Activated naive CD4-positive, alpha-beta T cell treated with Interleukin-2 at 50 U/mL for 16 hours (primary cell): ENCODE measurements at places on chromosomes 11 and 22.

GRCh38 chr11:64538501-64538951, 52.5 kb upstream of the SLC22A12 start:
- no peak for DNase-seq

GRCh38 chr11:115591380-115591779, 87.2 kb upstream of the CADM1 start:
- DNase-seq, result no peak

DNA sequence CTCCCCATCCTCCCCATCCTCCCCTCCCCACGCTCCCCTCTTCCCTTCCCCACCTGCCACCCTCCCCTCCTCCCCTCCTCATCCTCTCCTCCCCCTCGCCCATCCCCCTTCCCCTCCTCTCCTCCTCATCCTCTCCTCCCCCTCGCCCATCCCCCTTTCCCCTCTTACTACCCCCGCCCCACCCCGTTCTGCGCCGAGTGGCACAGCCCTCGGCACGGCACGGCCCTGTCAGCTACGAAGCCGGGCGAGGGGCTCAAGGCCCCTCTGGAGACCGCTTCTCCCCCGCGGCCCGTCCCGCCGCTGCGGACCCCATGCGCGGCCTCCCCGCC, 449.9 kb downstream of the OPCML start:
- DNase-seq, result no peak

DNA sequence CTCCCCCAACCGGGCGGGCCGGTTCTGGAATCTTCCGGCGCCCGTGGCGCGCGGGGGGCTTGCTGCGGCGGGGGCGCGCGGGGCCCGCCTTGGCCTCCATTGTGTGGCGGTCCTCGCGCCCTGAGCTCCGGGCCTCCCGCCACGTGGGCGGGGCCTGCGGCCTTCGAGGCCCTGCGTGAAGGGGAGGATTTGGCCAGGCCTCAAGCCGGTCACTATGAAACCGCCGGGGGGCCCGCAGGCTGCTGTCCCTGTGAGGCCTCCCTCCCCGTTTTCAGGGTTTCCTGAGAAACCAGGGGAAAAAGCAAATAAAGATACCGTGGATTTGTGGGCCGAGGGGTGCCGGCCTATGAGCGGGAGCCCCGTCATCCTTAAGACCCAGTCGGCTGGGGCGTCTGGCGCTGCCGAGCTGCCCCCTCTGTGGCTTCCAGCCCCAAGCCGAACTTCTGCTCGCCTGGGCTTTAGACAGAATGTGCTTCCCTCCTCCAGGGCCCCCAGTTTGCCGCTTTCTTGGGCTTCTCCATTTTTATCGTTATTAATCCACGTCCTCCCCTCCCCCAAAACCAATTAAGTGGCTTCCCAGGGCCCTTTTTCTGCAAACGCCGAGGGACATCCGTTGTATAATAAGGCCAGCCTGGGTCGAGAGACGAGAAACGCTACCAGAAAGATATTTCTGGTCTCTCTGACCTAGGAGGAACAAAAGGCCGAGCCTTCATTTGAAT, 602 bp downstream of the EWSR1 start:
- peak; percentile 59 for DNase-seq

DNA sequence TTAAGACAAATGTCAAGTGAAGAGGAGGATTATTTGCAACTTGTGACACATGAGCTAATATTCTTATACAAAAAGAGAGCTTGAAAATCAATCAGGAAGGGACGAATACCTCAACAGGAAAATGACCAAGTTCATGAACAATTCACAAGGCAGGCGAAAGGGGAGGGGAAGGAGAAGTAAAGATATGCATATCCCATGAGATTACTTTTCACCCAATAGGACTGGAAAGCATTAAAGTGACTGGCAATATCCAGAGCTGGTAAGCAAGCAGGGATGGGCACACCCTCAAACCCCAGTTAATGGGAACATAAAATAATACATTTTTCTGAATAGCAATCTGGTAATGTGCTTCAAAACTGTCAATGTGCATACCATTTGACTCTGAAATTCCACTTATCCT, 129.5 kb downstream of the SLC1A2 start:
- DNase-seq, result no peak

GRCh38 chr22:28837640-28838039, 37.3 kb upstream of the XBP1 start:
- DNase-seq, result no peak

DNA sequence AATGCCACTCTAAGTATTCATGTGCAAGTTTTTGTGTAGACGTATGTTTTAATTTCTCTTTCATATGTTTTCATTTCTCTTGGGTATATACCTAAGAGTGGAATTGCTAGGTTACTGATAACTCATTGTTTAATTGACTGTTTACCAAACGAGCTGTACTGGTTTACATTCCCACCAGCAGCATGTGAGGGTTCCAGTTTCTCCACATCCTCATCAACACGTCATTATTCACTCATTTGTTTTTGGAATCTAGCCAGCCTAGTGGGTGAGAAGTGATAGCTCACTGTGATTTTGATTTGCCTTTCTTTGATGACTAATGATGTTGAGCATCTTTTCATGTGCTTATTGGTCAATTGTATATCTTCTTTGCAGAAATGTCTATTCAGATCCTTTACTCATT, 4.0 kb downstream of the ANKRD13D start:
- no peak for DNase-seq

GRCh38 chr11:98507208-98507607, 513.5 kb upstream of the CNTN5 start:
- DNase-seq, result no peak

- no peak for DNase-seq
Measured at GRCh38 chr11:101346591-101346990, 217.0 kb upstream of the PGR start.

GRCh38 chr11:69369945-69370344, 76.0 kb downstream of the MYEOV start:
- no peak for DNase-seq

DNA sequence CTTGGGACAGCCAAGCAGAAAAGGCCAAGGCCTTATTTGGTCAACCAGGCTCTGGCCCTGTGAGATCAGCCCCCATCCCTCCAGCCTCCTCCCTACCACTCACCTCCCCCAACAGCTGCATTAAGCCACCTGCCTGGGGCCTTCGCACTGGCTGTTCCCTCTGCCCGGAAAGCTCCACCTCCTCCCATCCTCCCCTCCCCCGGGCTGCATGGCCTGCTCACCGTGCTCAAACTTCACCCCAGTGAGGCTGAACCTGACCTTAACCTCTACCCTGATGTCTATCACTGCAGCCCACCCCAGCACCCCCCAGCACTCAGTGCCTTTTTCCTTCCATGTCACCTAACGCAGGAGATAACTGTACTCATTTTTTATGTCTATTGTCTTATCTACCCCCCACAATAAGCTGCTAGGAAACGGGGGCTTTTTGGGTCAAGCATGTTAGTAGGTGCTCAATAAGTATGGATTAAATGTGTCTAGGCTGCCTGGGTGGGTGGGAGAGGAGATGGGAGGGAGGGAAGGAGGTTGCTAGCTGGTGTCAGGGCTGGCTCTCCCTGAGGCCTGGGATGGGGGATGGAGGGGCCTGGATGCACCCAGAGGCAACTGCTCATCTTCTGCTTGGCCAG, 912 bp downstream of the PTPRCAP start:
- peak; percentile 70 for DNase-seq

DNA sequence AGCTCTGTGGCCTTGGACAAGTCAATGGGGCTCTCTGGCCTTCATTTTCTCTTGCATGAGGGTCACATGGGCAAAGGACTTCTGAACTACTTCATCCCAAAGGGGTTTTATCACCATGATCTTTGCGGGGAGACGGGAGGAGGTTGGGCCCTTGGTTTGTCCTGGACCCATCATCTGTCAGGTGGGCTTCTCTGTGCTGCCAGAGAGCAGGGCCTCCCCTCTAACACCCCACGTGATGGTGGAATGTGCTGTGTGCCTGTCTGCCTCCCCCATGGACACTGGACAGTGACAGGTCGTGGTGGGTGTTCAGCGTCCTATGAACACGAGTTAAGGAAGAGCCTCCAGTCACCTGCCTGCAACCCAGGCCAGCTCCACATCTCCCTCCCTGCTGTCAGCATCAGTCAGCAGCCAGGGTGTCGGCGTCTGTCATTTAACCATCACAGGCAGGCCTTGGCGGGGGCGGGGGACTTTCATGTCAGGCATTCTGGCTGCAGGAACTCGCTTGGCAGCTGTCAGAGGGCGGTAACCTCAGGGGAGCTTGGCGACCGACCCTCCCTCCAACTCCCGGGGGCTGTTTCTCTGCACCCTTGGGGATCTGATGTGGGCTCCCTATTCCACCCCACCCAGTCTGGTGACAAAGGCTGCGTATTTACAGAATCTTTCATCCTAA, 2.6 kb upstream of the SUN2 start:
- peak; percentile 78 for DNase-seq

- no peak for DNase-seq
Measured at GRCh38 chr11:43874738-43875137, 5.9 kb upstream of the ALKBH3 start.

DNA sequence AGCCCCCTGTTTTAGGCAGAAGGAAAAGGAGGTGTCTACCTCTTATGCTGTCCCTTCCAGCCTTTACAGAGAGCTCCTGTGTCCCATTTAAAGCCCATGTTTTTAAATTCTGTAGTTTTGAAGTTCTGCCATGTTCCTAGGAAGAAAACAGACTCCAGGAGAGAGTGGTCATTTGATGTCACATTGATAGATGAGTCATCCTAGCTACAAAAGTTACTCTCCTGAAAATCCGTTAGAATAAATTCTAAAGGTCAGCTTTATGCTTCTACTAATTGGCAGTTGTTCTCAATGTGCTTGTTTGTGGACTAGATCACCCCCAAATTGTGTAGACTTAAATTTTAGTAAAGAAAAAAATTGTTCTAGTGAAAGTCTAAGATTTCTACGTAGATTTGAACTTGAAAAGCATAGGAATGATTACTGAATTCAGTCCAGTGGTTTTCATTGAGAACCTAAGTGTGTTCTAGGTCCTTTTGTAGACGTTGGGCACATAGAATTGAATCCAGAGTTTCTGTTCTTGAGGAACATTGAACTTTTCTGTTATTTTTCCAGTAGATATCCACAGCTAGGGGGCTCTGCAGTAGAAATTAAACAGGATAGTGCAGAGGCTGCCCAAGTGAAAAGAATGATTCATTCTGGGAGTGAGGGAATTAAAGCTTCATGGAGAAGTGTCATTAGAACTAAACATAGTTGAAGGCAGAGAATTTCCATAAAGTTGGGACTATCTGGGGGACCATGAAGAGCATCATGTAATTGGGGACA, 140.6 kb upstream of the RASSF10 start:
- DNase-seq, result no peak

- no peak for DNase-seq
Measured at GRCh38 chr11:11607772-11608171, 14.0 kb downstream of the GALNT18 start.

DNA sequence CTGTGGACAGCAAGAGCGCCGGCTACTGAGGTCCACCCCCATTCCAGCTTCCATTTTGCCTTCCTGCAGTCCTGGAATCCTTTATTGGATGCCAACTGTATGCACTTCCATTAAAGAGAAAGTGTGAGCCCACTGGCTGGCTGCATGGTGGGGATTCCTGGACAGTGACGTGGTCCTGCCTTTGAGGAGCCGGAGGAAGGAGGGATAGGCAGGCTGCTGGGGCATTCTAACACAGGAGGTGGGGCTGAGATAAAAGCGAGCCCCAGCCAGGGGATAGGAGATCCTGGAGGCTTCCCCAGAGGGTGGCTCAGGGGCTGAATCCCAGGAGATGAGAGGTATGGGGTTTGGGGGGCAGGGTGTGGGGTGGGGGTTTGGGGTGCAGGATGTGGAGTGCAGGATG, 984.7 kb downstream of the BRD1 start:
- no peak for DNase-seq

- DNase-seq, result no peak
Measured at GRCh38 chr11:90908074-90908473, 685.2 kb upstream of the CHORDC1 start.

- DNase-seq, result no peak
Measured at GRCh38 chr11:68965901-68966853, 14.6 kb downstream of the MRGPRD start.

DNA sequence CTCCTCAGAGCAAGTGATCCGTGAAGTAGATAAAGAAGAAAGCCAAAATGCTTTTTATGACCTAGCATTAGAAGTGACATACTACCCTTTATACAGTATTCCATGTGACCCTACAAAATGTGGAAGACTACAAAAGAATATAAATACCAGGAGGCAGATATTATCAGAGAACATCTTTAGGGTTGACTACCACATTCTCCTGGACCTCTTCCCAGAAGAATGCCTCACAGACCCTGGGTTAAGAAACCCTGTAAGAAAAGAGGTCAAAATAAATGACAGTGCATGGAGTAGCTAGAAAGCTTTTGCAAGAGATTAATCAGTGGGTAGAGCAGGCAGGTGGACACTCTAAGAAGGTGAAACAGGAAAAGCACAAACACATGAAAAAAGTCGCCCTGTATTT, 69.2 kb downstream of the FANCF start:
- no peak for DNase-seq

GRCh38 chr22:37725551-37726240, 28.8 kb downstream of the TRIOBP start:
- no peak for DNase-seq

GRCh38 chr11:10653261-10653660, 40.3 kb downstream of the IRAG1 start:
- no peak for DNase-seq

DNA sequence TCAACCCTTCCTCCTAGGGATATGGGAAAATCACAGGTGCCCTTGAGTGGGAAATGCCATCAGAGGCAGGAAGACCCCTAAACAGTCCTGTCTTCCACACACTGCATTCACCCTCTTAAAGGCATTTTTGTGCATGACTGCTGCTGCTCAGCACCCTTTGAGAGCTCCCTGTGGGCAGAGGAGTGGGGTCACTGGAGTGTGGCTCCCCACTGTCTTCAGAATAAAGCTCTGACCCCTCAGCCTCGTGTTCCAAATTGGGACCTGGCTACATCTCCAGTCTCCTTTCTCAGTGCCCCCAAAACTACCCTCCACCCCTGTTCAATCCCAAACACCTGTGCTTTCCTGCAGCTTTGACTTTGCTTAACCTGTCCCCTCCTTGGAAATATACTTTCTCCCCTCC, 46.6 kb downstream of the CHRDL2 start:
- DNase-seq, result no peak

DNA sequence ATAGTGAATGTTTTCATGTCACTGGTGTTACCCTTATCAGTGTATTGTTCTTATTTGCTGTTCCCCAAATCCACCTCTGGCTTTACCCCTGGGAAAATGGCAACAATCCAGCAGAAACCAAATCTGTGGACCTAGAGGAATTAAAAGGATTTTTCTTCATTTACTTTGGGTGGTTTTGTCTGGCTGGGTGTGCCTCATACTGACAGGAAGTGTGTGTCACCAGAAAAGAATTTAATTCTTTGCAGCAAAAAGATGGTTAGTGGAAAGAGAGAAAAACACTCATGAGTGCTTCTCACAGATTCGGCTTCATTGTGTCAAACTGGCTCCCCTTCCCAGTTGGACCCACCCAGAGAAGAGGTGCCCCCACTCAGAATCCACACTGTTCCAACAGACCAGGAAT, 38.9 kb downstream of the FZD4 start:
- no peak for DNase-seq

DNA sequence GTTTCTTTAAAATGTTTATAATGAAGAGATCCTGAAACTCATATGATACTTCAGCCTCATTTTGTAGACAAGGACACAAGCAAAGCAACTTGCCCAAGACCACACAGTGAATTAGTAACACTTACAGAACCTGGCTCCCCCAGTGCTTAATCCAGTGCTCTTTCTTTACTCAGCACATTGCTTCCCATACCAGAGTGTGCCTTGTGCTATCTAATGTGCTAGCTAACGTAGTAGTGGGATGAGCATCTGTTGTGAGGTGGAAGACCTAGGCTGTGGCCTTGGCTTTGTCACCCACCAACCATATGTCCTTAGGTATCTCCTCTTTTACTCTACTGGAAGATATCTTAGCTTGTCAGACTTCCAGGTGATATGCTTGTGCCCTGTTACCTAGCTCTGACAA, 5.1 kb downstream of the SPCS2 start:
- no peak for DNase-seq
